ENCODE measurements at places on chromosomes 3 and 15.

- DNase-seq, result no peak
Measured at GRCh38 chr3:34882764-34883163, 756.6 kb upstream of the ARPP21 start.

DNA sequence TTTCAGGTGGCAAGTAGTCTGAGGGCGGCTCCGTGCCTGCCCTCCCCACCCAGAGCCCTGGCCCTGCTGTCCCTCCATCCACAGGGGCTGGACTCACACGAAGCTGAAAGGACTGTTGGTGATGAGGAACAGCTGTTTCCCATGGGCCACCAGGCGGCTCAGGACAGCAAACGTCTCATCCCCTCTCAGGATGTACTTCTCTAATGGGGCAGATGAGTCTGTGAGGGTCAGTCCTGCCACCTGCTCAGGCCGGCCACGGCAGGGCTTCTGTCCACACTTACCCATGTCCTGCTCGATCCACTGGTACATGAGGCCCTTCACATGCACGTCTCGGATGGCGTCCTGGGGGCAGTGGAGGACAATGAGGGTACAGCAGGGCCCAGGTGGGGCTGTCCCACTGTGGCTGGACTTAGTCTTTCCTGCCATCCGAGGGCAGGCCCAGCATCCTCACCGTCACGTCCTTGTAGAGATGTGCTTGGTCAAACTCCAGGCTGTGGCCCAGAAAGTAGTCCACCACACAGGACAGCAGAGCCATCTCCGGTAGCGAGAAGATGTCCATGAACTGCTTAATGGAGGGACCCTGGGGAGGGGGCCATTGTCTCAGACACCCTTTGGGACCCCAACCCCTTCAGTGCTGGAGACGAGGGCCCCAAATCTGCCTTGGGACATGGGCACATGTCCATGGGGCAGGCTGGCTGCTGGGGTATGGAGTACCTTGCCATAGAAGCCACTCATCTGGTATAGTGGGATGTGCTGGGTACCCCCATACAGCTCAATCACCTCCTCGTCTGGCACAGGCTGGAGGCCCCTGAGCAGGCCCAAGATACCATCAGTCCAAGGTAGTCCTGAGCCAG is 5.7 kb downstream of the NT5DC2 start:
- DNase-seq, result no peak

DNA sequence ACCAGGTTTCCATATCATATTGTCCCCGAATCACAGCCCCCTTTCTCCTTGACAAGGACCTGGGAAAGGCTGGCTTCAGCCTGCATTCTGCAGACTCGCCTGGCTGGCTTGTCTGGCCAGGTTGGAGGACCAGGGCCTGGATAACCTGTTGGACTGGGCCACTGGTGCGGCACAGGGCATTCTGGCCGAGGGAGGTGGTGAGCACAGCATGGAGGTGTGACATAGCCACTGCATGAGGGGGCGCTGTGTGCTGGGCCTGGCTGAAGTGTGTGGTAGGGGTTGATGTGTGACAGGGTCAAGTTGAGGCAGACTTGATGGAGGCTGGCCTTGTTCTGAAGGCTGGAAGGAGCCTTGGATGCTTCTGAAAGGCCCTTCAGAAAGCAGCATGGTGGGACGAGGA is 2.9 kb downstream of the ESYT3 start:
- no peak for DNase-seq

GRCh38 chr15:73605759-73606436 is 27.3 kb downstream of the NPTN start:
- DNase-seq, result no peak

- no peak for DNase-seq
Measured at GRCh38 chr3:193053046-193053435, 135.4 kb upstream of the MB21D2 start.

DNA sequence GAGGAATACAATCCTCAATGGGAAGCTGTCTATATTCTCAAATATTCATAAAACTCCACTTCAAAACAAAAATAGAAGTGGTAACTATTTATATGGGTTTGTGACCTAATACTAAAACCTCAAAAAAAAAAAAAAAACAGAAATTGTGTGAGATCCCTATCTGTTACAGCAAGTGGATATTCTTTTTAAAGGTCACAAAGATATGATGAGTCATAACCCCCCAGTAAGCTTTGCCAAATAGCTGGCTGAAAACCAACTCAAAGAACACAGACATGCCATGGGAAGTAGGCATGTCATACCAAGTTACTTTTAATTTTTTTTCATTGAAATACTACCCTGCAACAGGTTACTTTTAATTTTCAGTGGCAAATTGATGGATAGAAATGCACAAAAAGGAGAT is 62.5 kb downstream of the CBLB start:
- peak; percentile 4 for DNase-seq

DNA sequence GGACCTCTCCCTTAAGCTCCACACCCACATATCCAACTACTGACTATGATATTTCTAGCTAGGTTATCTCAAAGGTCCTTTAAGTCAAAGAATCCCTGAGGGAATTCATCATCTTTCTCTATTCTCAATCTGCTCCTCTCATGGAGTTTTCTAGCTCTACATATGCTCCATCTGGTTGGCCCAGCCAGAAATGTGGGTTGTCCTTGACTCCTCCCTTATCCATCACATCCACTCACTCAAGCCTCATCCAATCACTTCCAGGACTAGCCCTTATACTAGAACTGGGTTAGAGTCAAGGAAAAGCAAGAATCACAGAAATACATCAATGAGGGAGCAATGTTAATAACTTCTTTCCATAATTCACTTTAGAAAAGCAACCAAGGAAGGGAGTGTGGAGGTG is 45.4 kb downstream of the ZNF106 start:
- no peak for DNase-seq

- DNase-seq, result no peak
Measured at GRCh38 chr3:177333533-177334520, 136.5 kb upstream of the TBL1XR1 start.
